WERI-Rb-1 (cell line): ENCODE measurements at places on chromosomes 5 and 9.
A peak's percentile ranks its signal among the peaks of the same experiment; 100 is the strongest.

DNA sequence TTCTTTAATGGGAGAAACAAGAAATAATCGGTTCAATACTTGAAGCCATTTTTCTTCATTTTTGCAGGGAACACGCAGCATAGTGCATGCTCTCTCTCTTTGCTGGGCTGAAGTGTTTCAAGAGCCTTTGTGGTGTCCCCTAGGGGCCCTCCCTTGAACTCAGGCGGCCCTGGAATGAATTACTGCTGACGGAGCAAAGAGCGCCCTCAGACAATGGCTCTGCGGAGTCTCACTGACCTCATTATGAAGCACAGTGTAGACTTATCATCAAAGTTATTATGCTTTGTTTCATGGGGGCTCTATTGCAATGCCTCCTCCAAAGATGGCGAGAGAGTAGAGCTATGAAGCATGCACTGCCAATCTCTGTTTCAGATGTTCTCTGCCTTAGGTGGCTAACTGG, 64.8 kb upstream of the ADCY2 start:
- no peak for DNase-seq

- DNase-seq, result no peak
Observed at GRCh38 chr9:89212171-89212570, 33.6 kb upstream of the SHC3 start.

- DNase-seq, result no peak
Observed at GRCh38 chr5:163506726-163507125, 1.3 kb downstream of the MAT2B start.

- DNase-seq, result no peak
Observed at GRCh38 chr5:62460578-62460983, 48.0 kb downstream of the IPO11 start.

GRCh38 chr5:1318659-1319251, 23.9 kb upstream of the TERT start:
- DNase-seq, result peak; percentile 8

GRCh38 chr9:20189871-20190270, 401.0 kb upstream of the SLC24A2 start:
- DNase-seq, result peak; percentile 37

GRCh38 chr9:73151653-73152542, at the start of gene ANXA1:
ANXA1 (plus strand) TSS chr9:73151865; CDS start chr9:73158536, 6,671 bp downstream.
- no peak for DNase-seq

- no peak for DNase-seq
Observed at GRCh38 chr9:72039532-72039931, 20.9 kb downstream of the C9orf57 start.

DNA sequence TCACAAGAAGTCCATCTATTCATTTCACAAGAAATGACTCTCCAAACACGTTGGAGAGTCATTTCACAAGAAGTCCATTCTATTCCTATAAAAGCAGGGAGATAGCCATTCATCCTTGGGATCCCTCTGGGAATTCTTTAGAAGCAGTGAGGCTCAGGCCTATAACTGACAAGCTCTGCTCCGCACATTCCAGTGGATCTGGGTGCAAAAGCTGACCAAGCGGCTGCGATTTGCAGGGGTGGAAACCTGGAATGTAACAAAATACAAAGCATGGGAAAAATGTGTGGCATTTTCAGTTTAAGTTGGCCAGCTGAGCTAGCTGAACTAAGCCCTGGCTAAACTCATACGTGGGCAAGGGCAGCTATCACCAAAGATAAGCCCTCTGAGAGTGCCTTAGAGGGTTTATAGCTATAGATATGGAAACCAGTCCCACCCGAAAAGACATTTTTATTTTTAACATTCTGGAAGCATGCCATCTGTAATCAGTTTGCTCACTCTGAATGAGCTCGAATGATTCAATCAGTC, 8.7 kb downstream of the TAS2R1 start:
- no peak for DNase-seq
